ENCODE measurements at places on chromosomes 2 and 18.

GRCh38 chr2:129781749-129782632 lies 197.5 kb upstream of the RAB6C start:
- DNase-seq = no peak

DNA sequence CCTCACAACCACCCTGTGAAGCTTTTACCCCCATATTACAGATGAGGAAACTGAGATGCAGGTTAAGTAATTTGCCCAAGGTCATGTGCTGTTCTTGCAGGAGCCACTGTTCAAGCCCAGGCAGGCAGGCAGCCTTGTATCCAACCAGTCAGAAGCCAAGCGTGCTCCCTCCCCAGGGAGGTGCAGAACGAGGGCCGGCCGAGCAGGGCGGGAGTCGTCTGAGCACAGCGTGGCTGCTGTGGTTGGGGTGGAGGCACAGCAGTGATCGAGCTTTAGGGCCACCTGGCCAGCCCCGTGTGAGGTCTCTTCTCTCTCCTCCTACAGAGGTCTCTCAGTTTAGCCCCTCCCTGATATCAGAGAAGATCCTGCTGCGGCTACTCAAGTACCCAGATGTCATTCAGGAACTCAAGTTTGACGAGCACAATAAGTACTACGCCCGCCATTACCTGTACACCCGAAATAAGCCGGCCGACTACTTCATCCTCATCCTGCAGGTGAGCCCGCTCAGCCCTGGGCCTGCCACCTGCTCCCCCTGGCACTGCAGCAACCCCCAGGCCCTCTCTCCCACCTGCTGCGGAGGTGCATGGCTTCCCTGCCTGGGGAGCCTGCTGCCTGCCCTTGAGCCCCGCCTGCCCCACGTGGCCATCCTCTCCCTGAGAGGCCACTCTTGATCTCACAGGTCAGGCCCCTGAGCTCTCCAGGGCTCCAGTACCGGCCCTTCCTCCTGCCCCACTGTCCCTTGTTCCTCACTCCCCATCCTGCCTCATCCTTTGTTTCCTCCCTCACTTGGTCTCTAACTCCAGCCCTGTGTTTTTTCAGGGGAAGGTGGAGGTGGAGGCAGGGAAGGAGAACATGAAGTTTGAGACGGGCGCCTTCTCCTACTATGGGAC lies 17.1 kb upstream of the CNNM3 start:
- DNase-seq = no peak

DNA sequence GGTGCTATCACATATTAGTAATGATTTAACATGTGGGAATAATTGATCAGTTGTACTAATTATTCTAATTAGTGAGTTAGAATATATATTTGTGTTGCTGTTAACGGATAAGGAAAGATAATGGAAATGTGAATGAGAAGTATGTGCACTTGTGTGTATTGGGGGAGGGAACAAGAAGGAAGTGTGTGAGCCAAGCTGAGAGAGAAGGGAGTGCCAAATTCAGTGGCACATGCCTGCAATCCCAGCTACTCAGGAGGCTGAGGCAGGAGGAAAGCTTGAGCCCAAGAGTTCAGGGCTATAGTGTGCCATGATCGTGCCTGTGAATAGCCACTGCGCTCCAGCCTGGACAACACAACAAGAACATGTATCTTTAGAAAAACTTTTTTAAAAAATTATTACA lies 9.3 kb downstream of the BARD1 start:
- no peak for DNase-seq

DNA sequence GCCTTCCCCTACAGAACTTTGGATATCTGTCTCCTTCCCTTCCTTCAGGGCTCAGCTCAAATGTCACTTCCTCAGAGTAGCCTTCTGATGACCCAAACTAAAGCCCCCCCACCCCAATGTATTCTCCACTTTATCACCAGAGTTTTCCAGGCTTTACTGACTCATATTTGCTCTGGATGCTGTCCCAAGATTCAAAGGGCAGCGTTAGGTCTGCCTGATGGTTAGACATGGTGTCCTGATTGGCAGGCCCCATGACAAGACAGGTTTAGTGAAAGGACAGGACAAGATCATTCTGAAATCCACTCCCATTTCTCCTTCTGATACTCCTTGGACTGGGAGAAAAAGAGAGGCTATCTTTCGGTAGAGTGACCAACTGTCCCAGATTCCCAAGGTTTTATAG lies 22.6 kb upstream of the RPIA start:
- DNase-seq = no peak

- peak; percentile 71 for DNase-seq
Measured at GRCh38 chr2:150485114-150485870, 2.2 kb downstream of the RND3 start.

DNA sequence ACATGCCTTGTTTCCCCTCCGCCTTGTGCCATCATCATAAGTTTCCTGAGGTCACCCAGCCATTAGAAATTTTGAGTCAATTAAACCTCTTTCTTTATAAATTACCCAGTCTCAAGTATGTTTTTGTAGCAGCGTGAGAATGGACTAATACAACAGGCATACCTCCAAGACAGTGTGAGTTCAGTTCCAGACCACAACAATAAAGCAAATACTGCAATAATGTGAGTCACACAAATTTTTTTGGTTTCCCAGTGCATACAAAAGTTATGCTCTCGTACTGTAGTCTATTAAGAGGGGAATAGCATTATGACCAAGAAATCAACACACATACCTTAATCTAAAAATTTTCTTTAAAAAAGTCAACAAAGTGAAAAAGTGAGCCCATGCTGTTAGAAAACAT lies 217.2 kb downstream of the NR4A2 start:
- no peak for DNase-seq

DNA sequence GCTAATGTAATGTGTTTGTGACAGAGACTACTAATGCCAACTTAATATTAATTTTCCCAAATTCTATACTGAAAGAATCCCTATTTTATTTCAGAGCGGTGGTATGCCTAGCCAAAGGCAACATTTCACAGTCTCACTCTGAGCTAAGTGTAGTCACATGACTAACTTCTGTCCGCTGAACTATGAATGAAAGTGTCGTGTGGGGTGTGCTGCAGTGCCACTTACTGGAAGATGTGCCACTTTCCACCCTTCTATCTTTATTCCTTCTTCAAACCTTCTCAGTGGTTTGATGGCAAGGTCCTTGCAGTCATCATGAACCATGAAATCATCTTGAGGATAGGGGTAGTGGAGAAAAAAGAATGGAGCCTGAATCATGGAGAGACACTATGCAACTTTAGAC lies 47.3 kb upstream of the C1D start:
- DNase-seq = no peak

DNA sequence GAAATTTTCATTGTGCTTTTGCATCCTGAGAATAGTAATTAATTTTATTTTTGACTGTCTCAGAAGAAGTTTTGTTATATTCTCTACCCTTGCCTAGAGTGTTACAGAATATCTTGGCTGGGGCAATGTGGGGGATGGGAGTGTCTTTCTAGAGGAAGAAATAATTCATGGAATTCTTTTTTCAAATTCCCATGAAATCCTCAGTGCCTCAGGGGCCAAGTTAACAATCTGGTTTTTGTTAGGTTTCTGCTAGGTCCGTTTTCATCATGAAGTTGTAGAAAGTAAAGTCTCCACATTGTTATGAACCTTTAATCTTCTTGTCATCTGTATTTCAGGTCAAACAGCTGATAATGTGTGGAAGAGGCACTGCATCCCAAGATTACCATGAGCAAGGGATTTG lies 145.6 kb upstream of the GYPC start:
- no peak for DNase-seq

GRCh38 chr2:204498291-204498690 lies 47.0 kb upstream of the PARD3B start:
- DNase-seq = no peak

GRCh38 chr2:221448057-221448843 lies 123.9 kb downstream of the EPHA4 start:
- no peak for DNase-seq

DNA sequence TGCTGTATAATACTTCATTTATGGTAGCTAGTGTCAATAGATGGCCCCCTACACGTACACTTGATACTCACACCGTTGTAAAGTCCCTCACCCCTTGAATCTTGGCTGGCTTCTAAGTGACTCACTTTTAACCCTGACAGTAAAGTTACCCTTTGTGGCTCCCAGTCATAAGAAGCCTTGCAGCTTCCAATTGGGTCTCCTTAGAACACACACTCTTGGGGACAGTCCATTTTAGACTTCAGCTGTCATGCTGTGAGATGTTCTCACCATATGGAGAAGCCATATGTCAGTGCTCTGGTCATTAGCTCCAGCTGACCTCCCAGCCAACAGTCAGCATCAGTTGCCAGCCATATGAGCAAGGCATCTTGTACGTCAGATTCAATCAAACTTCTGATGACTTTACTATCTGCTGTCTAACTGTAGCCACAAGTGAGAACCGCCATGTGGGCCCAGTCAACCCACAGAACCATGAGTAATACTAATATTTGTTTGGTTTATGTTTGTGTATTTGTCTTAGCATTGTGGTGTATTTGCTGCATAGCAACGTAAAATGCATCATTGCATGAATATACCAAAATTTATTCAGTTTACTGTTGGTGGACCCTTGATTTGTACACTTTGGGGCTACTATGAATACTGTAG lies 68.3 kb downstream of the PTPN4 start:
- no peak for DNase-seq

DNA sequence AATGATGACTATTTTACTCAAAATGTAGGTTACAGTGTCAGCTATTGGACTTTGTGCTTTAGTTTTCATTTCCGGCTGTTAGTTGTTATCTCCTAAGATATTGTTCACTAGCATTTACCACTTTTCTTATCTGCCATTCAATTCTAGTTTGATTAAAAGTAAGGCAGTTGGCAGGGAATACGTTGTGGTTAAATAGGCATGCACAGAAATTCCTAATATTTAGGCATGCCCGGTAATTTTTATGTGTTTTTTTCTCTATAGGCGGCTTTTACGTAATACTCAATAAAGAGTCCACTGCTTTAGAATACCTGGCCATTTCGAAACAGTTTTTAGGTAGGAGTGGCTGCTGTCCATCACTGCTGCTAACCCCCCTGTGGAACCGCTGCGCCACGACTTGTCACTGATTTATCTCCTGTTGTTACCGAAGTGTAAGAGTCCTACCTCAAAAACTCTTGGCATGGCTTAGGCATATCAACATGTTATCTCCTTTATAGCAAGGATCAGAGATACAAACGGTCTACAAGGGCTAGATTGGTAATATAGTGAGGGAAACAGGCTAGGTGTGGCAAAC lies 39.5 kb downstream of the BABAM2 start:
- no peak for DNase-seq

DNA sequence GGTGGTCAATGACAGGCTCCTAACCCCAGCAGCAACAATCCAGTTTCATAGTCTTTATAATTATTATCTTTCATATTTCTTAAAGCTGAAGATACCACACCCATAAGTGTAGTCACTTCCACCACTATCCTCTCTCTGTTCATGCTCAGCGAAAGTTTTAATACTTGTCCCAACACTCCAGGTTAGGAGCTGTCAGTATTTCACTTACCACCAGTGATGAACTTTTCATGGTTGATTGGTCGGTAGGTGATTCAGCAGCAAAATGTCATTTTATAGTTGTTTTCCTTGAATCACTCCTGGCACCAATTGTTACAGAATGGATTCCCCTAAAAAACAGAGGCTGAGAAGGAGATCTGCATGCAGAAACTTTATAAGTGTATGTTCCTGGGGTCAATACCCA lies 324.9 kb downstream of the CCDC85A start:
- no peak for DNase-seq

- no peak for DNase-seq
Measured at GRCh38 chr2:154402213-154402612, 296.3 kb upstream of the KCNJ3 start.

GRCh38 chr2:34104601-34105000 lies 505.5 kb upstream of the FAM98A start:
- no peak for DNase-seq

DNA sequence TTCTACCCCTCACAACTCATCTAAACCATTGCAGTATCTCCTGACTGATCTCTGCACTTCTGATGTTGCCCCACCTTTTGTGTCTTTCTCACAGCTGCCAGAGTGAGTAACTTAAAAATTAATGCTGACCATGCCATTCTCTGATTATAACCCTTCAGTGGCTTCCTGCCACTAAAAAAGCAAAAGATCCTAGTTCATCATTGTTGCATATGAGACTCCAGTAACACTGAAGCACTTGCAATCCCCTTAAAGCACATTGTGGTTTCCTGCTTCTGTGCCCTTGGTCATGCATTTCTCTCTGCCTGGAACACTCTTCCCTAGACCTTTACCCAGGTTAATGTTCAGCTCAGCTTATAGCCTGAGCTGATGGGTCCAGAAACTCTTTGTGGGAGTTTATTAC lies 95.1 kb upstream of the WDSUB1 start:
- DNase-seq = no peak

- peak; percentile 4 for DNase-seq
Measured at GRCh38 chr18:5238371-5238976, 41.4 kb upstream of the AKAIN1 start.

DNA sequence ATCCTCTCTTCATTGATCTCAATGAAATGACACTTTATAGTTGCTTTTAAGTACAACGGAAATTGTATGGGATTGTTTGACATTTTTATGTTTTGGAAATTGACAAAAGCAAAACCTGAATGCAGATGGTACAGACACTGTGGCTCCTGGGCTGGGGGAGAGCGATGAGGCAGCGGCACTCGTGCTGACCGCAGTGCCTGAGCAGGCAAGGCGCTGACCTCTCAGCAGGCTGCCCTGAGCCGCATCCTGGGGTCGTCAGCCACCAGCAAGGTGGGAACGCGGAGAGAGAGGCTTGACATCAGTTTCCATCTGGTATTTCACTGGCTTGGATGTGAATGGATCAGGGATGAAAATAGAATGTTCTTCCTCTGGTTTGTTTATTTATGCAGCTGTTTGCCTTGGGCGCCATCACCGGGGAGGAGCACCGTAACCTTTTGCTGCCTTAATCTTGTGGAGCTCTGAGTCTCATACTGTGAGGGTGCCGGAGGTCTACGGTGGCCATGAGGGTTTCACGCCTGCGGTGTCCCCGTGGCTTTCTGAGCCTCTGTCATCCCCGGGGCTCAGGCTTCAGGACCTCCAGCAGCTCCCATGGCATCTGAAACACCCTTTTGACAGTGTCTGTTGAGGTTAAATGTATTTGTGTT lies 94.8 kb upstream of the TPO start:
- no peak for DNase-seq

- DNase-seq = no peak
Measured at GRCh38 chr2:5713101-5713500, 20.9 kb downstream of the SOX11 start.

DNA sequence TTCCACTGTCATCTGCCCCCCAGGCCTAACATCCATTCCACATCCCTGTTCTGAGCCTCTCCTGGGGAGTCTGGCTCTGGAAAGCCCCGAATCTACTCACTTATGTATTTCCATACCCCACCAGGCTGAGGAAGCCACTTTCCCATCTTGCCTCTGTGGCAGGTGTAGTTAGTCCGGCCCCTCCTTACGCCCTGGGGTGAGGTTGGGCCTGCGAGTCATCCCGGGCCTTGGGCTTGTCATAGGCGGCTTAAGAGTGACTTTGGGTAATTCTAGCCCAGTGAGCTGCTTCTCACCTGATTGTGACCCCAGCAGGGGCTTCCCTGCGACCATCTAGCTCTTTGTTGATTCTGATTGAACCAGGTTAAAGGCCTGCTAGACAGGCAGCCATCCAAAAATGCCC lies 21.1 kb downstream of the PCARE start:
- no peak for DNase-seq

Data from NCI-H1092 (cell line).